ENCODE measurements at places on chromosomes 5 and 9. TPM values are rescaled to one million over a fixed set of nuclear protein-coding genes. Genes with fewer than 3 reads are reported as not detected.

Gene IRGM
- total RNA-seq: 2.5 TPM

Gene CFAP157
- total RNA-seq: not detected

Gene PCDHGA12
- 0.08 TPM for total RNA-seq

Gene KLF4
- total RNA-seq: 0.62 TPM

Gene SLC4A9
- not detected for total RNA-seq

Gene KCNV2
- total RNA-seq: not detected

Gene ENC1
- total RNA-seq: 0.60 TPM

Gene CCIN
- total RNA-seq: not detected

Gene RASA1
- 19.2 TPM for total RNA-seq

- no peaks in the 10 kb centered on the region for H3K36me3 ChIP-seq
- no peaks in the 10 kb centered on the region for H3K27me3 ChIP-seq
- peaks cover 3% of the 10 kb centered on the region for H3K4me1 ChIP-seq
- H3K4me3 ChIP-seq: no peak overlapping the region
- DNase-seq: no peak
- H3K27ac ChIP-seq: no peak overlapping the region
These were observed 10.0 kb downstream of the SPARC start for GRCh38 chr5:151676719-151677118.

GRCh38 chr5:128673411-128673957 lies 135.4 kb upstream of the FBN2 start:
- H3K4me3 ChIP-seq: no peak overlapping the region
- no peak overlapping the region for H3K27ac ChIP-seq
- peaks cover 4% of the 10 kb centered on the region for H3K27me3 ChIP-seq
- H3K36me3 ChIP-seq: no peaks in the 10 kb centered on the region

DNA sequence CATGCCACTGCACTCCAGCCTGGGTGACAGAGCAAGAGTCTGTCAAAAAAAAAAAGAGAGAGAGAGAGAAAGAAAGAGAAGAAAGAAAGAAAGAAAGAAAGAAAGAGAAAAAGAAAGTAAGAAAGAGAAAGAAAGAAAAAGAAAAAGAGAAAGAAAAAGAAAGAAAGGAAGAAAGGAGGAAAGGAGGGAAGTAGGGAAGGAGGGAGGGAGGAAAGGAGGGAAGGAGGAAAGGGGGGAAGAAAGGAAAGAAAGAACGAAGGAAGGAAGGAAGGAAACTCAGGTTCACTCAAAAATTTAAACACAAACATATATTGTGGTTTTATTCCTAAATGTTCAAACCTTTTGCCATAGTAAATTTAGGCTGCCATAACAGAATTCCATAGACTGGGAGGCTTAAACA lies 453.0 kb downstream of the SLCO4C1 start:
- no peaks in the 10 kb centered on the region for H3K4me1 ChIP-seq
- H3K27ac ChIP-seq: no peak overlapping the region
- no peak for DNase-seq
- H3K4me3 ChIP-seq: no peak overlapping the region

GRCh38 chr9:124180557-124180956 lies 77.2 kb upstream of the NEK6 start:
- no peak overlapping the region for H3K4me3 ChIP-seq
- H3K27me3 ChIP-seq: peaks cover 24% of the 10 kb centered on the region
- no peak overlapping the region for H3K27ac ChIP-seq
- DNase-seq: no peak

DNA sequence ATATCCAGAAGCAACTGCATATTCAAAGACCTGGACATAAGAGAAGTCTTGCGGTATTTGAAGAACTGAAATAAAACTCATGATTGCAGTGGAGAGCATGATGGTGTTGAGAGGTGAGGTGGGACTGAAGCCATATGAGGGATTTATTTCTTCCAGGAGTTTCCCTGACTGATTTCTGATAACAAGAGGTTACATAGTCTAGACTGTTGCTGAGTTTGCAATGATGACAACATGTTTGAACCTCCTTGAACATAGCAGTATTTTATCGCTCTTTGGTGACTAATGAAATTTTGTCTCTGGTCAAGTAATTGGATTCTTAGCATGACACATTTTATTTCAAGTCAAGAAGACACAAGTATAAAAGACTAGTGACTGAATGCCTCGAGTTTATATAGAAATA lies 61.8 kb downstream of the ACTBL2 start:
- no peaks in the 10 kb centered on the region for H3K4me1 ChIP-seq
- no peaks in the 10 kb centered on the region for H3K27me3 ChIP-seq
- H3K27ac ChIP-seq: no peak overlapping the region
- no peak for DNase-seq
- H3K36me3 ChIP-seq: no peaks in the 10 kb centered on the region
- H3K4me3 ChIP-seq: no peak overlapping the region

- no peak for DNase-seq
- no peaks in the 10 kb centered on the region for H3K27me3 ChIP-seq
- H3K36me3 ChIP-seq: peaks cover 38% of the 10 kb centered on the region
- H3K4me3 ChIP-seq: no peak overlapping the region
- H3K4me1 ChIP-seq: no peaks in the 10 kb centered on the region
These were observed 114.6 kb upstream of the SLC12A2 start for GRCh38 chr5:127969002-127969401.

GRCh38 chr5:177372910-177373309 lies 11.3 kb upstream of the SLC34A1 start:
- H3K4me1 ChIP-seq: peaks cover 50% of the 10 kb centered on the region
- H3K27ac ChIP-seq: peak overlapping the region; percentile 85
- DNase-seq: no peak
- H3K27me3 ChIP-seq: no peaks in the 10 kb centered on the region

- H3K4me1 ChIP-seq: peaks cover 3% of the 10 kb centered on the region
- H3K4me3 ChIP-seq: no peak overlapping the region
- H3K27me3 ChIP-seq: peaks cover 73% of the 10 kb centered on the region
- H3K27ac ChIP-seq: peak overlapping the region; percentile 51
- no peaks in the 10 kb centered on the region for H3K36me3 ChIP-seq
- DNase-seq: no peak
These were observed 27.5 kb downstream of the FAM163B start for GRCh38 chr9:133581513-133582343.

DNA sequence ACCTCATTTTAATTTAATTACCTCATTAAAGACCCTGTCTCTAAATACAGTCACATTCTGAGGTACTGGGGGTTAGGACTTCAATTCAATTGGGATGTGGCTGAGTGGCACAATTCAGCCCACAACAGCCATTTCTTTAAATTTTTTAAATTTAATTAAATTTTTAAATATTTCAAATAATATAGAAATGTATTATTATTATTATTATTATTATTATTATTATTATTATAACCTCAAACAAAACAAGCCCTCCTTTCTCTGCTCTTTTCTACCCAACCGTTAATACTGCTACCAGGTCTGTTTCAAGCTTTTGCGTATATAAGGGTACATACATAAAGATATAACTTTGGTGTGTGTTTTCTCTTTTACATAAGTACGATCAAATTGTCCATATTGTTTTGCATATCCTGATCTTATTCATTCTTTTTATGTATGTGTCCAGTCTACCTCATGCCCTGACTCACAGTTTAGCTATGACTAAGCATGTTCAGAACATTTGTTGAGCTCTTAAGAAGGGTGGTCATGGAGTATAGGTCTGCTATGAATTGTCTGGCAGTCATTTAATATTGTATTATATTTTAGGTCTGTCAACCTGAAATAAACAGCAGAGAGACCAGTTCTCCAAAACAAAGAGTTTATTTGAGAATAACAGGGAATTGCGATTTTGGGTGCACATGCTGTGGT lies 16.1 kb upstream of the RAB14 start:
- no peaks in the 10 kb centered on the region for H3K27me3 ChIP-seq
- peaks cover 3% of the 10 kb centered on the region for H3K36me3 ChIP-seq
- H3K27ac ChIP-seq: no peak overlapping the region
- peaks cover 3% of the 10 kb centered on the region for H3K4me1 ChIP-seq
- DNase-seq: no peak
- H3K4me3 ChIP-seq: no peak overlapping the region

DNA sequence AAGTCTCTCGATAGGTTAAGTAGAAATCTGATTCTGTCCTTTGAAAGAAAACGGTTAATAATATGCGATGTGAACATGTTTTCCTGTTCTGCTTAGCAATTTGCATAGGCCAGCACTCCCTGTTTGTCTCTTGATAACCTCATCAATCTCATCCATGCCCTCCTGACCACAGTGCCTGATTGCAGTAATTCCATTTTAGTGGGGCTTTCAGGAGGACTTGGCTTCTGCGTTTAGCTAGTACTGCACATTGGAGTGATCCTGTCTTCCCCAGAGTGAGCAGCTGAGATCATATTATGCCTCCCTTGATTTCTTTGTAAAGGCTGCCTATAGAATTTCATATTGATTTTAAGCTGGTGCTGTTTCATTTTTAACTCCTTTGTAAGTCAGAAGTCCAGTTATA lies 335.9 kb upstream of the ISL1 start:
- no peaks in the 10 kb centered on the region for H3K36me3 ChIP-seq
- H3K4me3 ChIP-seq: no peak overlapping the region
- no peaks in the 10 kb centered on the region for H3K27me3 ChIP-seq
- no peak for DNase-seq
- no peak overlapping the region for H3K27ac ChIP-seq

DNA sequence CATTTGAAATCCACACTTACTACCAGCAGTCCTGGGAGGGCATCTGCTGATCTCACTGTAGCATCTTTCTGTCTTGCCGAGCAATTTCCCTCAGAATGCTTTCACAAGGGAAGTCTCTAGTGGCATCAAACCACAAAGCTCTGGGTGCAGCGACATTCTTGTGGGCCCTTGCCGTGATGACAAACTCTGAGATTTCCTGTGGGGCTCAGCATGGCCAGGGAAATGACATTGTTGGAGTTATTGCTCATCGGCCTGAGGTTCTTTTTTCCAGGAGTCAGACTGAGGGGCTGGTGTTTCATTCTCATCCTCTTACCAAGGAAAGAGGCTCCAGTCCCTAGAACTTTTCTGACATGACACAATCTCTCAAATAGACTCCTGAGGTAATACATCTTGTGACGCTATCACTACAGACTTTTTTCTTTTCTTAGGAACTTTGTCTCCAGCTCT lies 51.4 kb downstream of the PFDN1 start:
- peak overlapping the region; percentile 27 for H3K4me3 ChIP-seq
- peaks cover 29% of the 10 kb centered on the region for H3K4me1 ChIP-seq
- H3K36me3 ChIP-seq: peaks cover 21% of the 10 kb centered on the region
- peak overlapping the region; percentile 78 for H3K27ac ChIP-seq
- H3K27me3 ChIP-seq: no peaks in the 10 kb centered on the region
- DNase-seq: peak; percentile 68

DNA sequence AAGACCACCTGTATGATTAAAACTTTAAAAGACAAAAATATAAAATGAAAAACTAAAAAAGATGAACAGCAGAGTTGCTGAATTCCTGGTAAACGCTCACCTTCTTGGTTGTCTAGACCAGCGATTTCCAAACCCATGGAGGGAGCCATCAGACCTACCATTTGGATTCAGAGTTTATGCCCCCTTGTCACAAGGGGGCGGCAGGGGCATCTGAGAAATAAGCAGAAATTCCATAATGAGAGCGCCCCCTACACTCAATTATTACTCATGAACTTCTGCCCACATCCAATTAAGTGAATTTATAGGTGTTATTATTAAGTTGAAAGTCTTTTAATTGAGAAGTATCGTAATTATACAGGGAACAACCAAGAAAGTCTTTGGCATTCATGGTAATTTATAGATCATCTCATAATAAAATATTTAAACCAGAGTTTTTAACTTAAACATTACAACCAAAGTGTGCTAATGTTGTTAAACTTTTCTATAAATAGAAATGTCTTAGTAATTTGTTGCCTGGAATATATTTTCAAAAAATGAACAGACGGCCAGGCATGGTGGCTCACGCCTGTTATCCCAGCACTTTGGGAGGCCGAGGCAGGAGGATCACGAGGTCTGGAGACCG lies 35.2 kb upstream of the SPATA31C2 start:
- no peak overlapping the region for H3K4me3 ChIP-seq
- H3K27ac ChIP-seq: no peak overlapping the region
- peak; percentile 50 for DNase-seq
- H3K36me3 ChIP-seq: no peaks in the 10 kb centered on the region

- peaks cover 13% of the 10 kb centered on the region for H3K36me3 ChIP-seq
- no peak overlapping the region for H3K4me3 ChIP-seq
- no peak overlapping the region for H3K27ac ChIP-seq
- no peak for DNase-seq
These were observed 26.1 kb downstream of the POU5F2 start for GRCh38 chr5:93715327-93715726.

DNA sequence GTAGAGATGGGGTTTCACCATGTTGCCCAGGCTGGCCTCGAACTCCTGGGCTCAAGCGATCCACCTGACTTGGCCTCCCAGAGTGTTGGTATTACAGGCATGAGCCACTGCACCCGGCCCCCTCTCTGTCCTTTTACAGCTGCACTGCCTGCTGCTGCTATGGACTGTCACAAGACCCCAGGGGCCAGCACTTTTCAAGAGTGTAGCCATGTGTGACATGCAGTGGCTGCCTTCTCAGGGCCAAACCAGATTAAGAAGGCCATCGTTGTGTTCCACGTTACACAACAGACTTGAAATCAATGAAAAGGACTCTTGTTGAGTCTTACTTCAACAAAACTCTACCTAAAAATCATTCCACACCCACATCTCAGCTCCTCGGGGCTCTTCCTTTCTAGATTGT lies 78.9 kb upstream of the ICE1 start:
- H3K4me1 ChIP-seq: peaks cover 3% of the 10 kb centered on the region
- H3K4me3 ChIP-seq: no peak overlapping the region
- no peak for DNase-seq
- no peak overlapping the region for H3K27ac ChIP-seq
- no peaks in the 10 kb centered on the region for H3K27me3 ChIP-seq

- no peaks in the 10 kb centered on the region for H3K27me3 ChIP-seq
- H3K4me3 ChIP-seq: no peak overlapping the region
- no peak for DNase-seq
- no peak overlapping the region for H3K27ac ChIP-seq
- H3K4me1 ChIP-seq: no peaks in the 10 kb centered on the region
- H3K36me3 ChIP-seq: no peaks in the 10 kb centered on the region
These were observed 35.8 kb upstream of the MEGF10 start for GRCh38 chr5:127254729-127255284.

- no peak overlapping the region for H3K4me3 ChIP-seq
- peaks cover 79% of the 10 kb centered on the region for H3K27me3 ChIP-seq
- H3K4me1 ChIP-seq: peaks cover 13% of the 10 kb centered on the region
- no peak for DNase-seq
- H3K27ac ChIP-seq: no peak overlapping the region
These were observed 7.1 kb downstream of the LRRC26 start for GRCh38 chr9:137162505-137163364.

GRCh38 chr5:148817606-148818005 lies 8.8 kb upstream of the ADRB2 start:
- no peaks in the 10 kb centered on the region for H3K36me3 ChIP-seq
- H3K4me1 ChIP-seq: no peaks in the 10 kb centered on the region
- H3K4me3 ChIP-seq: no peak overlapping the region
- no peak overlapping the region for H3K27ac ChIP-seq
- H3K27me3 ChIP-seq: peaks cover 3% of the 10 kb centered on the region

DNA sequence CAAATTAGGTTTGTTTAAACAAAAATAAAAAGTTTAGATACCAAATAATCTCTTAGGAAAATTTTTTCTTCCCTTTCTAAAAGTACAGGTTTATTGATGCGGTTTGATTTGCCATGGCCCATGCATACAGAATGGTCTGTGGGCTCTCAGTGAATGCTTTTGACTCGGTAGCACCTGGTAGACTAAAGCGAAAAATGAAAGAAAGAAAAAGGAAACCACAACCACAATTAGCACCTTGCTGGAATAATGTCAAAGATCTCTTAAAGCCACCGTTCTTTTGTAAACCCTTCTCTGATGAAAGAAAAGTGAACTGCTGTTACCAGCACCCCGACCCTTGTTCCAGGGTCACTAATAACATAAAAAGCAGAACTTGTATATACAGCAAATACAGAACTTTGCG lies 157.9 kb downstream of the NFIB start:
- peaks cover 18% of the 10 kb centered on the region for H3K27me3 ChIP-seq
- H3K4me3 ChIP-seq: no peak overlapping the region
- H3K36me3 ChIP-seq: no peaks in the 10 kb centered on the region
- H3K4me1 ChIP-seq: peaks cover 3% of the 10 kb centered on the region
- H3K27ac ChIP-seq: no peak overlapping the region
- no peak for DNase-seq
